ENCODE measurements at places on chromosomes 2 and 18. TPM values are rescaled to one million over a fixed set of nuclear protein-coding genes. Genes with fewer than 3 reads are reported as not detected.

GRCh38 chr2:43879261-43879660 lies 40.5 kb downstream of the ABCG8 start:
- no peak for DNase-seq

M1AP gene
- total RNA-seq, result not detected

- DNase-seq, result peak; percentile 82
Observed at GRCh38 chr2:36357847-36358659, 2.5 kb downstream of the CRIM1 start.

DOK6 gene
- 1.0 TPM for total RNA-seq

PPIG gene
- 31.6 TPM for total RNA-seq

PLGLB2 gene
- 0.65 TPM for total RNA-seq

- DNase-seq, result no peak
Observed at GRCh38 chr18:23235860-23236259, 100.6 kb downstream of the CABLES1 start.

ANKRD23 gene
- total RNA-seq, result 1.5 TPM

- DNase-seq, result no peak
Observed at GRCh38 chr2:37500031-37500430, 155.6 kb downstream of the QPCT start.

TSPYL6 gene
- not detected for total RNA-seq

DNA sequence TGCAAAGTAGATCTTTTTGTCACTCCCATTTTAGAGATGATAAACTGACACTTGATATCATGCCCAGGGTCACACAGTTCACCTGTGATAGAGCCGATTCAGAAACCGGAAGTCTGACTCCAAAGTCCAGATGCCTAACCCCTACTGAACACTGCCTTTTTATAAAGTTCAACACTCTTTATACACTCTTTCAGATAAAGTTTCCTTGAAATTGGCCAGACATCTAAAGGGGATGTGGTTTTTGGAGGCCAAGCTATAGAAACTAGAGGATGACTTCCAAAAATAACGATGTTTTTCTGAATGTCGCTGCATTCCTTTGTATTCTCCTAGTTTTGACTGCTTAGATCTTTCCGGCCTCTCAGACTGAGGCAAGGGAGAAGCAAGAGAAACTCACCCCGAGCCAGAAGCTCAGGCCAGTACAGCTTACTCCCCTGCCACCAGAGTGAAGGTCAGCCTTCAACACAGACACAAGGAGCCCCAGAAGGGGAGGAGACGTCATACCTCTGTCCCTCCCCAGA lies 61.8 kb downstream of the NRP2 start:
- no peak for DNase-seq

EVX2 gene
- total RNA-seq, result not detected

KLHL30 gene
- not detected for total RNA-seq

- DNase-seq, result no peak
Observed at GRCh38 chr18:51066273-51066672, 36.3 kb downstream of the SMAD4 start.

DNA sequence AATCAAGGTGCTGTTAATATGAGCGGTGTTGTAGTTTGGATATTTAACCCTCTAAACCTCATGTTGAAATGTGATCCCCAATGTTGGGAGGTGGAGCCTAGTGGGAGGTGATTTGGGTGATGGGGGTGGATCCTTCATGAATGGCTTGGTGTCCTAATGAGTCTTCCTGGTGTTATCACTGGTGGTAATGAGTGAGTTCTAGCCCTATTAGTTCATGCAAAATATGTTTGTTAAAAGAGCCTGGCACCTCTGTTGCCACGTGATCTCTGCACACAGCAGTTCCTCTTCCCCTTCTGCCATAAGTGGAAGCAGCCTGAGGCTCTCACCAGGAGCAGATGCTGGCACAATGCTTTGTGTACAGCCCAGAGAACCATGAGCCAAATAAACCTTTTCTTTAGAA lies 158.4 kb downstream of the FMNL2 start:
- no peak for DNase-seq

GNAL gene
- total RNA-seq, result 0.51 TPM

DNA sequence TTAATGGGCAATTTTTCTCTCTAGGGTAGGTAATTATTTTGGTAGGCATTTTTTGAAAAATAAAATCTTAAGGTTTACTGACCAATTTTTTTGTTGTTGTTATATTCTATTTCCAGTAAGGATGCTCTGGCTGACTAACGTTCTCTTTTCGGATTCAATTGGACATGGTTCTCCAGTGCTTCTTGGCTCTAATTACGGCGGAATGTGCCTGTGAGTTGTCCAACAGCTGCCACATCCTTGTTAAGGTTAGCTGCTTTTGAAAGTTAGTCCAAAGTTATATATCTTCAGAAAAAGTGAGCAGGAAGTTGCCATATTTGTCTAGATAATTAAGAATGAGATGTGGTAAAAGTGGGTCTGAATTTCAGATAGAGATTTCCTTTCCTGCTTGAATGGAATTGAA lies 45.8 kb upstream of the SMIM21 start:
- DNase-seq, result no peak

- no peak for DNase-seq
Observed at GRCh38 chr18:12507007-12507406, 99.3 kb downstream of the PRELID3A start.

- DNase-seq, result no peak
Observed at GRCh38 chr2:207126724-207127308, 38.9 kb downstream of the KLF7 start.

COL5A2 gene
- 72.6 TPM for total RNA-seq

VWA3B gene
- total RNA-seq, result not detected

DNA sequence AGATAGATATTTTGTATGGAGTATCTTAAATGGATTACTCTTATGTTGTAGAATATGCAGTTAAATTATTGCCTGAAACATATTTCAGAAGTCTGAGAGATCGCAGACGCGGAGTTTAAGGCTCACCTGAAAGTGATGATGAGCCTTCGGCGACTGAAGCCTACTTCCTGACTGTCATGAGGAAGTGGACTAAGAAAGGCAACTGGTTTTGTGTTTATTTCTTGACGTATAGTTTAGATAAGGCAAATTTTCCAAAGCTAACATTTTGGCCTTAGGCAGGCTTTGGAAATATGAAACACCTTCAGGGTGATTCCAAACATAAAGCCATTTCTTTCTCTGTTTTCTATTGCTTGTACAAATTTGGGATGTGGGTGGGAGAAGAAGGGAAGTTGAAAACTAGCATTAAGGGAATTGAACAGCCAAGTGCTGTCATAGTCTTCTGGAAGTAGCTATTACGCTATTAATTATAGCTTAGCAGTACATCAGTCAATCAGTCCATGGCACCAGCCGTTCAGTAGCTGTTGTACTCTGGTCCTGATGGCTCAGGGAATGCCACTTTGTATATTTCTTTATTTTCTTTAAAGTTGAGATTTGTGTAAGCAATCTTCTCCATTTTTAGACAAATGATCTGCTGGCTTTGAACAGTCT lies 1.5 kb downstream of the GRHL1 start:
- DNase-seq, result no peak

- DNase-seq, result no peak
Observed at GRCh38 chr2:236103981-236104380, 64.2 kb downstream of the GBX2 start.

TNFAIP6 gene
- total RNA-seq, result not detected

FOXD4L1 gene
- 0.17 TPM for total RNA-seq

- no peak for DNase-seq
Observed at GRCh38 chr2:39266139-39266805, 22.5 kb upstream of the CDKL4 start.

GRCh38 chr2:226423498-226423960 lies 376.1 kb downstream of the IRS1 start:
- DNase-seq, result no peak

- DNase-seq, result peak; percentile 50
Observed at GRCh38 chr2:14903709-14904374, 271.3 kb downstream of the LRATD1 start.

DNA sequence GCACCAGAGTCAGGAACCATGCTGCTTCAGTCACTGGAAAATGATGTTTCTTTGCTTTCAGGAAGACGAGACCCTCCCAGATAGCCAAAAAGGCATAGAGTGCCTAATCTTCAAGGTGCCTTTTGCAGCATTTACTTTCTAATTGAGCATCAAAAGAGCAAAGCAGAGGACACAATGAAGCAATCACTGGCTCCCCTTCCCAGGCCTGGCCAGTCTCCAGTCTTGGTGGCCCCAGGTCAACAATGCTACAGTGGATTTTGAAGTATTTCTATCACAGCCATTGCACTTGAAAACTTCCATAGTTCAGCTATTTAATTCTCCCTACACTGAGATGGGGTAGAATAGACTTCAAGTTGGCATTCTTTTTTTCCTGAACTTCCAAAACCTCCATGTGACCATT lies 15.4 kb downstream of the ZBTB7C start:
- no peak for DNase-seq

GRCh38 chr2:95004711-95005110 lies 20.8 kb upstream of the MAL start:
- DNase-seq, result no peak

B4GALT6 gene
- total RNA-seq, result 3.4 TPM

RSAD2 gene
- total RNA-seq, result 1.2 TPM

- peak; percentile 10 for DNase-seq
Observed at GRCh38 chr18:31301201-31301655, 16.7 kb upstream of the DSG1 start.

- no peak for DNase-seq
Observed at GRCh38 chr2:193980599-193980998, 1676.4 kb upstream of the SLC39A10 start.

UGT1A5 gene
- not detected for total RNA-seq

- DNase-seq, result peak; percentile 44
Observed at GRCh38 chr2:124025171-124025580, at the start of gene CNTNAP5. CNTNAP5 (plus strand) TSS chr2:124025287; CDS start chr2:124025651, 364 bp downstream.

- DNase-seq, result peak; percentile 85
Observed at GRCh38 chr2:18520451-18521425, 39.7 kb downstream of the RDH14 start.

DNA sequence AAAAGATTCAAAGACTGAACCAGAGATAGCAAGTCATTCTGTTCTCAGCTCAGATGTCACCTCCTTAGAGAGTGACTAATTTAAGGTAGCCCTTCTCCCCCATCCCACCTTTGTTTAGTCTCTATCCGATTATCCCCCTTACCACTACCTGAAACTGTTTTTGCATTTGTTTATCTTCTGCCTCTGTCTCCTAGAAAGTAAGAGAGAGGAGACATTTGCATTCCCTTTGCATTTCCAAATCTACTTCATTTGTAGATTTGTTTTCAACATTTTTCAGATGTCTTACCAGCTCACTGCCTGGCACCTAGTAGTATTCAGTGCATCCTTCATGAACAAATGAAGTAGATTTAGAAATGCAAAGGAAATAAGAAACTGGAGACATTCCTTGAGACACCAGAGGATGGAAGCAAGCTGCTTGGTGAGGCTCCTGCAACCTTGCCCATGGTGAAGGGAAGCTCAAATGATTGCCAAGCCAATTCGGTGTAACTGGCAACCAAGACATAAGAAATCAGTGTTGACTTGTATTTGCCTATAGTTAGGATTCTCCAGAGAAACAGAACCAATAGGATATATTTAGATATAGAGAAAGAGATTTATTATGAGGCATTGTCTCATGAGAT lies 385.7 kb downstream of the STK39 start:
- DNase-seq, result no peak

- peak; percentile 97 for DNase-seq
Observed at GRCh38 chr18:11005528-11005927, 143.8 kb downstream of the PIEZO2 start.

AOX1 gene
- total RNA-seq, result 2.4 TPM

DNA sequence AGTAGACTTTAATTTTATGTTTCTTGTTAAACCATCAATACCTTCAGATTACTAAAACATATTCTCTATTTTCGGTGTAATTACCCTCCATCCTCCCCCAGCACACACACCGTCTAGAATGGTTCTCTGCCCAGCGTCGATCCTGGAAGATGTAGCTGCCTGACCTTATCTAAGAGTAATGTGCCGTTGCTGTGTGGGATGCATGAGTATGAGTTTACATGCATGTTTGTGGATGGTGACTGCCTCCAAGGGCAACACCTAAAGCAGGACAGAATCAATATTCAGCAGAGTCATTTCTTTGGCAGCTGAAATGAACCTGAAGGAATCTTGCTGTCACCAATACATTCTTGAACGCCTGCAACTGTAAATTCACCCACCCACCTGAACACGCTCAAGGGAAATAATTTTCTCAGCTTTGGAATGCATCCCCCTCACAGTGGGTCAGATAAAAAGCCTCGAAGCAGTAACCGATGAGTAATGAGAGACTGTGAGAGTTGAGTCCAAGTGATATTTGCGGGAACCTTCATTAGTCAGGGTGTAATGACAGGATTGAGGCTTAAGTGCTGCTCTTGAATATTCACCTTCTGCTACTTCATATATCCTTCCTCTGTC lies 155.8 kb upstream of the RND3 start:
- no peak for DNase-seq

LOXHD1 gene
- total RNA-seq, result 0.05 TPM

DNA sequence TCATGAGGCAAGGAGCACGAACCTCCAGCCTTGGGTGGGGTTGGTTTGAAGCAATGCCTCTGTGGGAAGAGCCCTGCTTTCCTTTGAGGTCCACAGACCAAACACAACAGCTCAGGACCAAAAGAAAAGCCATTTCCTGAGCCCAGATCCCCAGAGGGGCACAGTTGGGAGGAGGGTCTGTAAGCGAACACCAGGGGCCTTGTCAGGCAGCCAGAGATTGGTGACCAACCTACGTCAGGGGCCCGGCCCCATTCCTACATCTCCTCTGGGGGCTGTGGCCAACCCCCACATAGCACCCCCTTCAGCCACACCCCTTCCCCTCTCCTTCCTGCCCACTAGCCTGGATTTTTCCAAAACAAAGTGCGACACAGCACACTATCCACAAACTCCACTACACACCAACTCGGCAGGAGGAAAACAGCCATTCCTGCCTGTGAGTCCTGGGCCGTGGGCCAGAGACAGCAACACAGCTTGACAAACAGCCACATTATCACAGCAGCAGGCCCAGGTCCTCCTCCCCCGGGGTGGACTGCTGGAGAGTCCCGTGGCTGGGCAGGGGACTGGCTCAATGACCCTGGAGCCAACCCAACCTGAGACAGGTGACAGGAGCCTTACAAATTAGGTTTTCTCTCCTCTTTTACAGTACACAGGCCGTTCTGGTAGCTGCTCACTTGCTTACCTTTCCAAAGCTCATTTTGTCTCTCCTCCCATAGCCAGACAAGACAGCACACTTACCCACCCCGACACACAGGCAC lies 98.8 kb downstream of the TNS1 start:
- DNase-seq, result peak; percentile 80

Measured in dermis blood vessel endothelial cell (primary cell).